ENCODE measurements at places on chromosomes 1 and 21. TPM values are rescaled to one million over a fixed set of nuclear protein-coding genes. Genes with fewer than 3 reads are reported as not detected.

The CLCNKB gene
- total RNA-seq = not detected

The CYP4Z1 gene
- not detected for total RNA-seq

The RNU1-3 gene
- 4,982 TPM for total RNA-seq

DNA sequence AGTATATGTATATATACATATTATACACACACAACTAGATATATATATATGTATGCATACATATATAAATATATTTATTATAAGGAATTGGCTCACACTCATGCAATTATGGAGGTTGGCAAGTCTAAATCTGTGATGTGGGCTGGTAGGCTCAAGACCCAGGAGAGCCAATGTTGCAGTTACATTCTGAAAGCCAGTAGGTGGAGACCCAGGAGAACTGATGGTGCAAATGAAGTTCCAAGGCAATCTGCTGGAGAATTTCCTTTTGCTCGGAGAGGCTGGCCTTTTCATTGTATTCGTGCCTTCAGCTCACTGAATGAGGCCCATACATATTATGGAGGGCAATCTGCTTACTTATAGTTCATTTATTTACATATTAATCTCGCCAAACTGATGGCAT lies 9.4 kb downstream of the IVL start:
- no peaks in the 10 kb centered on the region for H3K36me3 ChIP-seq
- H3K4me3 ChIP-seq = no peak overlapping the region
- no peak for DNase-seq
- H3K27ac ChIP-seq = no peak overlapping the region
- peaks cover 8% of the 10 kb centered on the region for H3K27me3 ChIP-seq

GRCh38 chr1:9615316-9616063 lies 26.8 kb downstream of the TMEM201 start:
- H3K27ac ChIP-seq = no peak overlapping the region
- peak; percentile 42 for DNase-seq

- no peak for DNase-seq
- H3K27me3 ChIP-seq = no peaks in the 10 kb centered on the region
- H3K36me3 ChIP-seq = peaks cover 87% of the 10 kb centered on the region
Measured at GRCh38 chr1:100076319-100076718, 56.4 kb downstream of the SASS6 start.

GRCh38 chr1:14698314-14698713 lies 99.8 kb downstream of the KAZN start:
- no peak overlapping the region for H3K4me3 ChIP-seq
- no peak for DNase-seq
- no peak overlapping the region for H3K27ac ChIP-seq
- H3K36me3 ChIP-seq = no peaks in the 10 kb centered on the region
- peaks cover 4% of the 10 kb centered on the region for H3K27me3 ChIP-seq
- no peaks in the 10 kb centered on the region for H3K4me1 ChIP-seq

DNA sequence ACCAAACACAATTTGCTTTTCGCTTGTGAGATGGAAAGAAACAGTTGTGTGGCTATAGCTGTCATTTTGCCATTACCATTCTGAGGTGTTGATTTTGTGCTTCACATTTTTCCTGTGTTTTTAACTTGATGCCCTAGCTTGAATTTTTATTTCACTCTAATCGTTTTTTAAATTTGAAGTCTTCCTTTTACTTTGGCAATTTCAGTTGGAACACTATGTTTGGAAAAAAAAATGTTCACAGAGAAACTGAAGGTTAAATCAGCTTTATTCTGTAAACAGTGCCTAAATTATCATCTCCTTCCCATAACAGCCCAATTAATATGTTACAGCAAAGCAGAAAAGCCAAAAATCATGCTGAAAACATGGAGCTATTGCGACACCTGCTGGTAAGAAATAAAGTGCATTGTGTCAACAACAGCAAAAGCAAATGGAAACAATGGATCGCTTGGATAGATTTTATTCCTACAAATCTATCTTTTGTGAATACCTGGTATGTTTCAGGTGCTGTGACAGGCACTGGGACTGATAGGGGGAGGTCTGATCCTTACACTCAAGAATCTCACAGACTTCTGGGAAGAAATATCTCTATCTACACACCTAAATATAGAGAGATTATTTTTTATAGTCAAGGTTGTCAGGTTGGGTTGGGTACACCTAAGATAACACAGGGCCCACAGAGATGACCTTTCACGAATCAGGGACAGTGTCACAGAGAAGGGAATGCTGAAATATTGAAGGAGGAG lies 16.2 kb upstream of the ERICH3 start:
- H3K36me3 ChIP-seq = no peaks in the 10 kb centered on the region
- H3K27me3 ChIP-seq = no peaks in the 10 kb centered on the region
- no peak overlapping the region for H3K27ac ChIP-seq
- no peak overlapping the region for H3K4me3 ChIP-seq
- no peaks in the 10 kb centered on the region for H3K4me1 ChIP-seq

GRCh38 chr1:208203848-208204609 lies 40.2 kb downstream of the PLXNA2 start:
- H3K4me1 ChIP-seq = no peaks in the 10 kb centered on the region
- no peaks in the 10 kb centered on the region for H3K36me3 ChIP-seq
- H3K4me3 ChIP-seq = no peak overlapping the region

GRCh38 chr1:196590959-196591358 lies 17.3 kb downstream of the KCNT2 start:
- no peak overlapping the region for H3K4me3 ChIP-seq
- no peaks in the 10 kb centered on the region for H3K36me3 ChIP-seq
- H3K4me1 ChIP-seq = no peaks in the 10 kb centered on the region

DNA sequence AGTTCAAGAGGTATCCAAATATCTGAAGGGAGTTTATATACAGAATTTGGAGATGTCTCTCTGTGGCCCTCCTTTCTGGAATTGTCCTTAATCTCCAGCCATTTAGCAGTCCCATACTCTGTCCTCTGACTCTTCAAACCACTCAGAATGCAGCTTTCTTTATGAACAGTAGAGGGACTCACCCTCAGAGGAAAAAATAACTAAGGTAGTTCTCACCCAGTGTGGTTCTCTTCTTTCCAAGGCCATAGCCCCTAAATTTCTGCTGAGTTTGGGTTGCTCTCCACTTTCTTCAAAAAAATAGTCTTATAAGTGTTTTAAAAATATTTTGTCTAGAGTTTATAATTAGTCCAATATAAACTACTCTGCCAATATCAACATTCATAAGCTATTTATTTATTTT lies 369.7 kb downstream of the MATN1 start:
- no peak overlapping the region for H3K4me3 ChIP-seq
- DNase-seq = no peak
- H3K27ac ChIP-seq = no peak overlapping the region
- no peaks in the 10 kb centered on the region for H3K4me1 ChIP-seq

- no peaks in the 10 kb centered on the region for H3K36me3 ChIP-seq
- H3K27ac ChIP-seq = no peak overlapping the region
- peaks cover 56% of the 10 kb centered on the region for H3K4me1 ChIP-seq
- peak; percentile 61 for DNase-seq
Measured at GRCh38 chr21:44932408-44933181, 7.2 kb upstream of the SLX9 start.

DNA sequence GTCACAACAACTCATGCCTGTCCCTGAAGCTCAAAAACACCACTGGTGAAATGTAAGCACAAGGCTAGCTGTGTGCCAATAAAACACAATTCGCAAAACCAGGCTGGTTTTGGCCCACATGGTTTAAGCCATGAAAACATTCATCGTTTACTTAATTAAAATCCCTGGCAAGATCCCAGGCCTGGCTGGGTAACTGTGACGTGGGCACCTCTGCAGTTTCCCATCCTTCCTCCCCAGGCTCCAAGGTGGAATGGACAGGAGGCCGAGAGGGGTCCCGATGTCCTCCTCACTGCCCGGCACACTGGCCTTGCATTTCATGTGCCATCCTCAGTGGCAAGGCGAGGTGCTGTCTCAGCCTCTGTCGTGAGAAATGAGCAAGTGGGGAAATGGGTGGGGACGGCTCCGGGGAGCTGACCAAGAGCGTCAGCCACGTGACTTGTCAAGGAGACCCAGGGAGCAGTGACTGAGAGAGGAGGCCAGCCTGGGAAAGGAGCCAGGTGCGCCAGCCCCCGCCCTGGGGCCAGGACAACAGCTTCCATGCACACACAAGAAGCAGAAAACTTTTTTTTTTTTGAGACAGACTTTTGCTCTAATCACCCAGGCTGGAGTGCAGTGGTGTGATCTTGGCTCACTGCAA lies 153.1 kb upstream of the RAB4A start:
- no peak for DNase-seq
- H3K36me3 ChIP-seq = no peaks in the 10 kb centered on the region
- no peak overlapping the region for H3K4me3 ChIP-seq
- no peak overlapping the region for H3K27ac ChIP-seq
- peaks cover 4% of the 10 kb centered on the region for H3K4me1 ChIP-seq

- no peak for DNase-seq
- H3K27ac ChIP-seq = no peak overlapping the region
- no peaks in the 10 kb centered on the region for H3K27me3 ChIP-seq
Measured at GRCh38 chr1:244276646-244277045, 175.1 kb downstream of the ADSS2 start.

DNA sequence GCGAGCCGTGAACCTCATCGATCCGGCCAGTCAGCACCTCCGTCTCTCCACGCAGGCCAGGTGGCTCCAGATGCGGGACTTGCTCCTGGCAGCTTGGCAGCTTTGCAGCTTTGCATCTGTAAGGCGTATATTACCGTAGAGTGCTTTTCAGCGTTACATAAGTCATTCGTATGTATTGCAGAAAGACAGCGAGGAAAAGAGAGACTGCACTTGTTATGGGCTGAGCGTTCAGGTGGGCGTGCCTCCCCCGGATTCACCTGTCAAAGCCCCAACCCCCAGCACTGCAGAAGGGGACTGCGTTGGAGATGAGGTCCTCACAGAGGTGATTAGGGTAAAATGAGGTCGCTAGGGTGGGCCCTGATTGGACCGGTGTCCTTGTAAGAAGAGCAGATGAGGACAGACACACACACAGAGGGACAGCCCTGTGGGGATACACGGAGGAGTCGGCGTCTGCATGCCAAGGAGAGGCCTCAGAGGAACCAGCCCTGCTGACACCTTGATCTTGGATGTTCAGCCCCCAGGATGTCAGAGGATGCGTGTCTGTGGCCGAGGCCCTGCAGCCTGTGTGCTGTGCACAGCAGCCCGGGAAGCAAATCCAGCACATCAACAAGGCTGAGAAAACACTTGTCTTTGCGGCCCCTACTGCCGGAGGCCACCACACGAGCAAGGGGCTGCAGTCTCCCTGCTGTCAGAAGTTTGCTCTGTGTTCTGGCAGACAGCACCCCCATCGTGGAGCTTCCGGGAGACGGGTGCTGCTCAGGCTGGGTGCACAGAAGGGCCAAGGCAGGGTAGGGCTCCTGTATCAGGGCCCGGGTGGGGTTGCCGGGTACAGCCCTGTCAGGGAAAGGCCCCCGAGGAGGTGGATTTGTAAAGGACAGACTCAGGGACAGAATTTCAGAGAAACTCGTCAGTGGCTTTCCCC lies 10.9 kb upstream of the AGPAT3 start:
- no peak overlapping the region for H3K27ac ChIP-seq
- no peak overlapping the region for H3K4me3 ChIP-seq
- H3K4me1 ChIP-seq = peaks cover 5% of the 10 kb centered on the region
- no peak for DNase-seq
- no peaks in the 10 kb centered on the region for H3K36me3 ChIP-seq

All from CD4-positive, alpha-beta T cell (primary cell).